ENCODE measurements at places on chromosomes 4 and X.

GRCh38 chr4:162104459-162105124 is 59.2 kb downstream of the FSTL5 start:
- DNase-seq = no peak

- DNase-seq = no peak
These were observed 105.6 kb downstream of the CNKSR2 start for GRCh38 chrX:21479695-21480270.

GRCh38 chrX:38006778-38007177 is 425 bp downstream of the SYTL5 start:
- no peak for DNase-seq

DNA sequence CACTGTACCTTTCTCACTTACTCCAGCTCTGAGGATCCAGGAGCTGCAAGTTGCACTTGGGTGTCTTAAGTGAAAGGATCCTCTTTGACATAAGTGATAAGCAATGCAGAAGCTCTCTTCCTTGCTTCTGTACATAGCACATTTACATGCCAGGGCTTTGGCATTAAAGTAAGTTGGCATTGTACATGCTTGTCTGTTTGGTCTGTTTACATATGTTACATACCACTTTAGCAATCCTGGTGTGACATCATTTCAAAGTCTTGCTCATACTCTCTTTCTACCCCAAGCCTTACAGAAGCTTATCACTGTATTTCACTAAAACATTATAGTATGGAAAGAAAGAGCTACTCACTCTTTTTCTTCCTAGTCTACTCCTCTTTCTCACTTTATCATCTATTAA is 2548.3 kb downstream of the ARAP2 start:
- no peak for DNase-seq

- no peak for DNase-seq
These were observed 25.8 kb upstream of the KLHL34 start for GRCh38 chrX:21683941-21684340.

- no peak for DNase-seq
These were observed 44.7 kb upstream of the MED14 start for GRCh38 chrX:40780082-40780481.

DNA sequence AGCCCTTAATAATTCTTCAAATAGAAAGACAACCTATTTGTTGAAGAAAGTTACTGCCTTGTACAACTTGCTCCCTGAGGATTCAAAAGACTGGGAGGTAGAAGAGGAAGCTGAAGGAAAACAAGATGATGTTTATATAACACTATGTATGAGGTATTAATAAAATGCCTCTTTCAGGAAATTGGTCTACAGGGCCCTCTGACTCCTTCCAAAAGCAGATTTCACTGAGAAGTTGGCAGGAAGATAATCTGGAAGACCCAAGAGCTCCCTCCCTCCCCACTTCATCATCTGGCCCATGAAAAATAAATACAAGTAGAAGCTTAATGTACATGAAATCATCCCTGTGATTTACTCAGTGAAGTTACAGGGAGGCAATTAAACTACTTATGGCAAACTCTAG is 107.5 kb upstream of the MAGEC2 start:
- no peak for DNase-seq

GRCh38 chrX:8084006-8084405 is 87.1 kb downstream of the VCX2 start:
- DNase-seq = no peak

GRCh38 chrX:54920610-54921426 is at the start of gene TRO:
TSS of gene TRO (plus strand) at chrX:54920824. CDS start at chrX:54922247, 1,423 bp downstream.
- DNase-seq = no peak

DNA sequence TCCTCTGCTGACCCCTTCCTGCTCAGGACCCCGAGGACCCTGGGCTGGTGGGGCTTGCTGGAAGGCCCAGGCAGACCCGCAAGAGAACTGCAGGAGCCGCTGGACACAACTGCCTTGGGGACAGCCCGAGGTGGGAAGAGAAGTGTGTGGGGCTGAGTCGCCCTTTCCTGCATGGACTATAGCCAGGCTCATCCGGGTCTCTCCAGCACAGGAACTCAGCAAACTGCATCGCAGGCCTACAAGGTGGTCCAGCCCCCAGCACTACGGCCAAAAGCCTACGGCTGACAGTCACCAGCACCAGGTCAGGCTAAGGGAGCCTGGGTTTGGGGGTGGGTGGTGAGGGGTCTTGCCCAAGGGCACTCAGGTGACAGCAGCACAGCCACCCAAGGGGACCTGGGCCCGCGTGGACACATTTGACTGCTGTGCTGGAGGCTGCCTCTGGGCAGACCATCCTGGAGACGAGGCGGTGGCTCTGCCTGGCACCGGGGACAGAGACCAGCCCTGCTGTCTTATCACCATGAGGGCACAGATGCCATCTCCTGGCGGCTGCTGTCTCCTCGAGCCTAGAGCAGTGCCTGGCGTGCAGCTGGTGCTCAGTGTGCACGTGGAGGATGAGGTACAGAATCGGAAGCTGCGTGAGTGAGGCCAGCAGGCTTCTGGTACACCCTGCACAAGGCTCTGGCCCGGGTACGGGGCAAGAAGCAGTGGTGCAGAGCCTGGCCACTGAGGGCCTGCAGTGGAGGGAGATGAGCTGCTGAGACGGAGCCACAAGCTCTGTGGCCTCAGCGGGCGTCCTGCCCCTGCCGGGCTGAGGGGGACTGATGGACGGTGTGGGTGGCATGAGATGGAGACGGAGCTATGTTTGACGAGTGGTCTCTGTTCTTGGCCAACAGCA is 15.1 kb downstream of the LRPAP1 start:
- DNase-seq = no peak

DNA sequence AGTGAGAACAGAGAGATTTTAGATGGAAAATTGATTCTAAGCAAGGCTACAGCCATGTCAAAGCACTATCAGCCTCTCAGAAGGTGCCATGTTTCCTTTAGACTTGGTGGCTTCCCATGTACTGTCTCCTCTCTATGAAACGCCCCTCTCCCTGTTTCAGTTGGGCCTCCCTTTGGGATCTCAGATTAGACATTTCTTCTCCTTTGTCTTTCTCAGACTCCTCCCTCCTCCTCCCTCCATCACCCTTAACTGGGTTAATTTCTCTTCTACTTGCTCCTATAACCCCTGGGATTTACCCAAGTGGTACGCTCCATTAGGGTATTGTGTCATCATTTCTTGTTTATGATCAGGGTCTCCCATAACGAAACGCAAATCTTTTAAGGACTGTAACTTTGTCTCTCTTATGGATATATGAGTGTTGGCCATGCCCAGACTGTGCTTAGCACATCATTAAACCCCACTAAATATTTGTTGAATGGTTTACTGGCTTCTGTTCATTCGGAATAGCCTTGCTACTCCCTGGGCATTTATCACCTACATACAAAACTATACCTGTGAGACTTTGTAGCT is 106.8 kb downstream of the FAM9B start:
- no peak for DNase-seq

- no peak for DNase-seq
These were observed 2.2 kb downstream of the NMU start for GRCh38 chr4:55633903-55634302.

GRCh38 chr4:100900134-100900533 is 382.3 kb upstream of the EMCN start:
- no peak for DNase-seq

GRCh38 chr4:169351872-169352271 is 81.1 kb upstream of the SH3RF1 start:
- DNase-seq = no peak

DNA sequence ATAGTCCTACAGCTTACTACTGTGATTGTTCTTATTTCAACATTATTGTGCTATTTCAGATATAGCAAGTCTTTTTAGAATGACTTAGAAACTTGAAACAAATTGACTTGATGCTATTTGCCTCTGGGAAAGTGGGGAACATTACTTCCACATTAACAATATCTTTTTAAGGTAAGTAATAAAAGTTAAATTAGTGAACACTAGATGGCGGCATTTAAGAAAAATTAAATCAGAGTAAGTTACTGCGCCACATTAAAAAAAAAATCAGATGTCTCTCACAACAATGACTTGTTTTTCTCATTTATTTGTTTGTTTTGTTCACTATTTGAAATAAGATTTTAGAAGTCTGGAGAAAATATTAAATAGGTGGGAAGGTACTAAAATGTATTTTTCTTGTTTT is 1026.9 kb upstream of the SLIT2 start:
- DNase-seq = no peak

DNA sequence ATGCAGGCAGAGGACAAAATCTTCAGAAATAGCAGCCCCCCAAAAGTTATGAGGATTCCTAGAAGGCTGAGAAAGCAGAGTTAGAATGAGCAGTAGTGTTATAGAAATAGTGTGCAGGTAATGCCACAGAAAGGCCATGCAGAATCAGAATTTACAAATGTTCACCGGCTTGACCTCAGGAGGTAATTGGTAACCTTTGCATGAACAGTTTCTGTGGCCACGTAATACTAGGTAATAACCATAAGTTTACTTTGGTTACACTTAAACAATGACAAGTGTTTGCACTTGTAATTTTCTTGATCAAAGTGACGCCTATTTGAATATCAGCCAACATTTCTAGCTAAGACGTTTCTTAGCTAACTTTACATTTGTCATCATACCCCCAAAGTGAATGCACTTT is 393.6 kb downstream of the GPAT3 start:
- no peak for DNase-seq

- DNase-seq = no peak
These were observed 104.1 kb downstream of the RASL11B start for GRCh38 chr4:52966172-52966571.

DNA sequence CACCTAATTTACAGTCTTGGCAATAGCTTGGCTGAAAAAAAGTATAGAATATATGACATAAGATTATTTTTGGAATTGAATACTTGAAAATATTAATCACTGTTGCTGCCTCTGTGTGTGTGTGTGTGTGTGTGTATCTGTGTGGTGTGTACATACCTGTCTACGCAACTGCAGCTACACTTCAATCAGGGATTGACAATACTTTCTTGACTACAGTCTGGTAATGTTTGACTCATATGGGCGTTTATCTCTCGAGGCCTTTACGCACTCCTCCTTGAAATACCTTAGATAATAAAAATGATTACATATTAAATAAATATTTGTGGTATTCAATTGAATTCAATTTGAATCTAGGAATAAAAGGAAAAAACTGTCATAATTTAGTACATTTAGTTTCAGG is 565.2 kb downstream of the PCDH18 start:
- no peak for DNase-seq

DNA sequence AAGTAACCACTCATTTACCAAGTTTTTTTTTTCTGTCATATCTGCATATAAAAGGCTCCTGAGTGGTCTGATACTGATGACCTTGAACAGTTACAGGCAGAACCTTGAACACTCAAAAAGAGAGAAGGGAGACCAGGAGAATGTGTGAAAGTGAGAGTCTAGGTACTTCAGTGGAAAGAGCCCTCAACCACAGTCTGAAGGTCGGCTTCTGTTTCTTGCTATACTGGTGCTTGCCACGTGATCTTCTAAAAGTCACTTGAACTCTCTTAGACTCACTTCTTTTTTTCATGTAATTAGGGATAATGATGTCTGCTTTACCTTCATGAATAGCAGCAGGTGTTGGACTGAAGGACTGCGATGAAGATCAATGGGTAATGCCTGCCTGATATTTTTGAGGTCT is 22.8 kb downstream of the GABRB1 start:
- no peak for DNase-seq

GRCh38 chr4:7780751-7781348 is 158.8 kb downstream of the AFAP1 start:
- no peak for DNase-seq

GRCh38 chr4:78652282-78652876 is 100.8 kb downstream of the ANXA3 start:
- DNase-seq = no peak
